Activated CD4-positive, alpha-beta T cell treated with anti-CD3 and anti-CD28 coated beads for 48 hours (primary cell): ENCODE measurements at places on chromosomes 1 and 21.

DNA sequence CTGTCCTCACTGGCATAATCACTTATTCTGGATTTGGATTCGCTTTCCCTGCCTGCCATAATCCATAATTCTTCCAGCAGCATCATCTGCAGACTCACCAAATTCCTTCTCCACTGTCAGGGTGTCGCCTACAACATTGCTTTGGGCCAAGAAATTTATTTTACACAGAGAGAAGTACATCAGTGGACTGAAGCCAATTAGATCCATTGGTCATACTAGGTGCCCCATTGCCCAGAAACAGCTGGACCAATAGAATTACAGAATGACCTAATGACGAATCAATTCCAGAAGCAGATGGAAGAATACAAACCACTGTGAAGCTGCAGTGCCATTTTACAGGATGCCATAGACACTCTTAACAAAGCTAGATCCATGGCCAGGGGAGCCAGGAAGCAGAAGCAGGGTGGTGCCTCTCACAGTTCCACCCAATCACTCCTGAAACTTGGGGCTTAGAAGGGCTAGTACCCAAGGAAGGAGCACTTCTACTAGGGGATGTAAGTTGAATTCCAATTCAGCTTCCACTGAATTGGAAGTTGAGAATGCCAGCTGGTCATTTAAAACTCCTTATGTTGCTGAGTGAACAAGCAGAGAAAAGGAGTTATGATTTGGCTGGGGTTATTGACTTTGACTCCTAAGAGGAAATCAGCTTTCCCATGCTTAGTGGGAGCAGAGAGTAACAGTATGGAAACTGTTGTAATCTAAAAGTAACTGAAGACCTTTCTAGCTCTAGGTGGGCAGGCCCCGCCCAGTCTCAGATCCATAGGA, 44.0 kb downstream of the EDN2 start:
- DNase-seq: no peak

DNA sequence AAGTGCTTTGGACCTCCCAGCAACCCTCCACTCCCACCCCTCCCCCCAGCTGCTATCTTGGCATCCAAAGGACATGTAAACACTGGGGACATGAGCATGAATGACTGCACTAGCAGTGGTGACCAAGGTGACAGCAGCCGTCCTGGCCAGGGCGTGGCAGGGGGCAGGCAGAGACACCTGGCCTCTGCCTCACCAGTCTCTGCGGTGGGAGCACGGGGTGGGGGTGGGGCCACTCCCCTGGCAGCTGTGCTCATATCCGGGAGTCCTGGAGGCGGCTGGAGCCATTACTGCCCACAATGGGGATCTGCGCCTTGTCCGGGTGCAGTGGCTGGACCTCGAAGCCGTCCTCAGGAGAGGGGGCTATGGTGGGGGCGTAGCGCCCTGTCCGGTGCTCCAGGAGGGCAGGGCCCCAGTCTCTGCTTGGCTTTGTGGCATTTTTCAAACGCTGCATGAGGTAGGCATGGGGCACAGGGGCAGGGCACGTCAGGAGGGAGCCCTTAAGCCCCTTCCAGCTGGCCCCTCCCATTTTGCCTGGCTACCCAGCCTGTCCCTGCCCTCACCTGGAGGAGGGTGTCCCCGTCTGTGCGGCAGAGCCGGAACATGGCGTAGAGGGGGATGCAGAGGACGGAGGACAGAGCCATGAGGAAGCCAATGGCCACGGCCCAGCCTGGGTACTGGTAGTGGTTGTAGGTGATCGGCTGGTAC, 6.0 kb downstream of the CCDC24 start:
- no peak for DNase-seq

DNA sequence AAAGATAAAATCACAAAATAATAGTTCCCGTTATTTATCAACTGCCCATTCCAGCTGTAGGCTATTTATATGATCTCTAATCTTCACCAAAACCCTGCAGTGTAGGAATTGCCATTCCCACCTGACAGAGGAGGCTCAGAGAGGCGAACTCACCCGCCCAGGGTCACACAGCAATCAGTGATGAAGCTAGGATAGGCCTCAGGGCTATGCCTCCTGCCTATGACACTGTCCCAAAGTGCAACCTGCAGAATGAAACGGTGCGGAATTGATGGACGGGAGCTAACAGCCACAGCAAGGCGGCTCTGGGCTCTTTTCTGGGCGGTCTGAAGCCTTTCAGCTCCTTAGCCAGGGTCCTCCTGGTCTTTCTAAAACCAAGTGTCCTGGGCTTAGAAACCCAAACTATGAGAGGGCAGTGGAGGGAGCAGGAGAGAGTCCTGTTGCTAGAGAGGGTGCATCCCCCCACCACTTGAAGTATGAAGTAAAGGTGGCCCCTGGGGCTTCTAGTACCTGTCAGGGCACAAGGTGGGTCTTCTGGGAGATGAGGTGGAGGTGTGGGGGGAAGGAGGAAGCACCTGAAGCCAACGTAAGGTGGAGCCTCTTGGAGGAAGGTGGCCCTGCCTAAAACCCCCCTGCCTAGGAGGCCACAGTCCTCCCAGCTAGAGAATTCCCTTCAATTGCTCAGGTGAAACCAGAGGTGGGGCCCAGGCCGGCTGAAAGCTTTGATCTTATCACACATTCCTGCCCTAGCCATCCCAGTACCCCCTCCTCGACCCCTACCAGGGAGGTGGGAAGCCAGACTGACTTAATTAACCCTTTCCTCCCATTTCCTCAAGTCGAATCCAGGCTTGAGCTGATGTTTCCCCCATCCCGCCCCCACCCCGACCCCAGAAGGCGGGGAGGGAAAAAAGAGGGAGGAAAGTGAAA, 14.8 kb downstream of the HSPG2 start:
- DNase-seq: no peak

- DNase-seq: no peak
Observed at GRCh38 chr1:67381154-67381553, 49.0 kb downstream of the SERBP1 start.

DNA sequence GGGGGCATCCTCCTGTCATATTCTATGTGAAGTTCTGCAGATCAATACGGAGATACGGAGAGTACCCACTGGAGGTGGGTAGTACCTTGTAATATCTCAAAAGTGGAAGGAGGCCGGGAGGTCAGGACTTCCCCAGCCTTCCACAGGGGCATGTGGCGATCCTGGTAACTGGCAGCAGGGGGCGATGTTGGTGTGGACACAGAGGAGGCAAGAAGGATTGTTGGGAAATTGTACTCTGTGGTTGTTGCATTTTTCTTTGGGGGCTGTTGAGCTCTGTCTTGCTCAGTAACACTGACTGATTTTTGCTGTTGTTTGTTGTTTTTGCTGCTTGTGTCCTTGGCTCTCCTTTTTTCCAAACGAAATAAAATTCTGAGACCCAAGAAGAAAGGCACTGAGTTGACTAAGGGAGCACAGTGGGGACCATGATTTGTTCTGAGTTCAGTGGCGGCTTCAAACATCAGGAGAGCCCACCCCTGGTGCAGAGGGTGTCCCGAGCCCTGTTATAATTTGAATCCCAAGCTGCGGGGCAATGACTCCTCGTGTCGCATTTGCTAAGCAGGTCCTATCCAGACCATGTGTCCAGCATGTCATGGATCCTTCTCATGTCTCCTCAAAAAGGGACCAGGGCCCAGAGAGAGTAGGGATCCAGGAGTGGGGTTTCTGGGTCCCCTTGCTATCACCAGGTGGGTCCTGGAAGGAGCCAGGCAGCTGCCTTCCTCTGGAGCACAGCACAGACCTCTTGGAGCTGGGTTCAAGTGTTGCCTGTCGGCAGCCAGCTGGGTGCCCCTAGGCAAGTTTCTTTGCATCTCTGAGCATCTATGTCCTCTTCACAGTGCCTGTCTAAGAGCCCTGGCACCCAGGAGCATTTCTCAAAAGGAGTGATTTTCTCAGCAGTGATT, 22.8 kb downstream of the LHX4 start:
- peak; percentile 87 for DNase-seq

- DNase-seq: no peak
Observed at GRCh38 chr1:113669988-113670387, 89.3 kb downstream of the PHTF1 start.

- no peak for DNase-seq
Observed at GRCh38 chr1:9992910-9993309, 4.1 kb upstream of the RBP7 start.

DNA sequence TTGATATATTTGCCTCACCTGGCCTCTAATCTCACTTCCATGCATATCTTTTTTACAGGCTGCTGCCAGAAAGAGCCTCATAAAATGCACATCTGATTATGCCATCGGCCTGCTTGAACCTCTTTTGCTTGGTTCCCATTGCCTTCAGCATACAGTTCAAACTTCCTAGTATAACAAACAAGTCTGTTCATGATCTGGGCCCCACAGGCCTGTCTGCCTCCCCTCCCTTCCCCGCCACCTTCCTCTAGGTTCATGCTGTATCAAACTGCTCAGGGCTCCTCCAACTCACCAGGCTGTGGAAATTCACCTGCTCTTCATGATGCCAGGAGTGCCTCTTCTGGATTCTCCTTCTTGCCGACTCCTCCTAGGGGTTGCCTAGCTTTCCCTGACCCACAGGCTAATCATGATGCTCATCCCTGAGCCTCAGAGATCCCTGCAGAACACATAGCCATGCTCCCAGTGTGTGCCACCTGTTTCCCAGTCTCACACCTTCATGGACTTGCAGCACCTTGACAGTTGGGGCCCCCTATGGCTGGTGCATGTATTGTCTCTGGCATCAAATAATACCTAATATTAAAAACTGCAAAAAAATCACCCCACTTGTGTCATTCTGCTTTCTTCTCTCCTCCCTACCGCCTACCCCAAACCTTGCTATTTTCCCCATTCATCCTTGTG, 33.7 kb upstream of the CD2 start:
- DNase-seq: no peak

DNA sequence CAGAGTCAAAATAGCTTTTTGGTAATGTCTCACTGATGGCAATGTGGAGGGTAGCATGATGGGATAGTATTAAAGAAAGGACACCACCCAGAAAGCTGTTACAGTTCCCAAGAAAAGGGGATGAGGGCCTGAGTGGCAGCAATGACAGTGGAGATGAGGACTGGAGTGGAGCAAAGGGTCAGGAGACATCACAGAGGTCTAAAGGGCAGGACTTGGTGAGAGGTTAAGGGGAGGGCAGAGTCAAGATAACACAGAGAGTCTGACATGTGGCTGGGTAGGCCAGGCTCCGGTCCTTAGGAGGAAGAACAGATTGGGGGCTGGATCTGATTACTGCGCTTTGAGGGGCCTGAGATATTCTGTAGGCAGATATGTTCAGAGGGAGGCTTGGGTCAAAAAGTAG, 19.3 kb downstream of the ELF3 start:
- no peak for DNase-seq

DNA sequence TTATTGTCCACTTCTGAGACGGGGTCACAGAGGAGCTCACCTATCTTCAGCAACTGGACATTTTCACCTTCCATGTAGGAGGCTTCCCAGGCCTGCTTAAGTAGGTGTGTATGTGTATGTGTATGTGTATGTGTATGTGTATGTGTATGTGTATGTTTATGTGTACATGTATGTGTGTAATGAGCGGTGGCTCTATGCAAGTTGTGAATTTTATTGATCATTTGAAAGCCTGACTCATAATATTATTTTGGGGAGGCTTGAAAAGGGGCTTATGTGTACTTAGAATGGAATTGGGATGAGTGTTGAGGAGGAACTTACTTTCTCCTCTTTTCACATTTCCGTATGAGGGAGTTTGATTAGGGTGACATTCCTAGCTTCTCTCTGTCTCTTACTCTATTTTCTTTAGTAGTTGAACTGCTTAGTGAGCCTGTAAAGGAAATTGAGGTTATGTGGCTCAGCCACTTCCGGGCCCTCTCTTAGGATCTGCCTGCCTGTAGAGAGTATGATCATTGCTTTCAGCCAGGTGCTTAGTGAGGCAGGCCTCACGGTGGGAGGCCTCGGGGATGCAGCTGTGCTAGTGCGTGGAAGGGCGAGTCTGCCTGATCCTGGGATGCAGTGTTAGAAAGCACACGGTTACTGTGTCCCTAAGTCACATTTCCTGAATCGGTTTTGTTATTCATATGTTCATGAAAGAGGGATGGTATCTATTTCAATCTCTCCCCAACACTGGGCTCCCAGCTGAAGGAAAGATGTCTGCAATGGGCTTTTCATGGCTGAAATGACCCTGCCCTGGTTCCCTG, 61.0 kb downstream of the IER5 start:
- DNase-seq: peak; percentile 74

DNA sequence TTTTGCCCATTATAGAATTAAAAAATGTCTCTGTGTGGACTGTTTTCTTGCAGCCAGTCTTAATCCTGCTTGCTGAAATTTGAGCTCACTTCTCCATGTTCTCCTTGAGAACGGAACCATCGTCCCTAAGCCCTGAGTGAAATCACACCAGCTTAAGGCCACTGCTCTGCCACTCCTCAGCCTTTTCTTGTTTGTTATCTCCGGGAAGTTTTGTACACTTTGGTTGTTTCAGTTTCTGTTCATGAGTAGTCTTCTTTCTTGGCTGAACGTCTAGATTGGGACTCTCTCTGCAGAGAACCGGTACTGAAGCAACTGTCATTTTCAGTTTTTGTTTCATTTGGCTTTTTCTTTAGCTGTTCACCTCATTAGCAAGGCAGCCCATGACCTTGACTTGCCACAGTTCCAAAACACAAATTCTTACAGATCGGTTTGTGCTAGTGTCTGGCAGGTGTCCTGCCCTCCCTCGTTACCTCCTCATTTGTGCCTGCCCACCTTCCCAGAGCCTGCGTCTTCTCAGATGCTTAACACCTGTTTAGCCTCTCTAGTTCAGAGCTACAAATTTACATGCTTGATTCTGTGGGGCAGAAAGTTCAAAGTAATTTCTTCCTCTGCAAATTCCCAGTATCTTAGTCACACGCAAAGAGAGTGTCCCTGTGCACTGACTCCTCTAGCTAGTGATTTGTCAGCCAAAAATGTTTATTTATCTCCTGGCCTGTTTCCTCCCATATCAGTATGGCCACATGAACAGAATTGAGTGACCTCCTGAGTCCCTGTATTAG, 12.4 kb downstream of the PSEN2 start:
- peak; percentile 32 for DNase-seq

DNA sequence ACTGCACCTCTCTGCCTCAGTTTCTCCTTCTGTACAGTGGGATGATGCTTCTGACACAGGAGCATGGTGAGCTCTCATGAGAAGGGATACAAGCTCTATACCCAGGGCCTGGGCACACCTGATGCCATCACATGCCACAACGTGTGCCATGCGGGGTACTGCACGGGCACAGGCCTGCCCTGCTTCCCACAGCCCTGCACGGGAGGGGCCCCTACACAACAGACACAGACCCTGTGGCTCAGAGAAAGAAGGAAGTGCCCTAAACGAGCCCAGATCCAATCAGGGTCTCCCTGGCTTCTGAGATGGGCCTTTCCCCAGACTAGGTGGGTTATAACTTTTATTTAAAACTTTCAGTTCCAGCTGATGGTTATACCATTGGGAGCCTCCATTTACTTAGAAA, 24.6 kb downstream of the C2CD2 start:
- no peak for DNase-seq

DNA sequence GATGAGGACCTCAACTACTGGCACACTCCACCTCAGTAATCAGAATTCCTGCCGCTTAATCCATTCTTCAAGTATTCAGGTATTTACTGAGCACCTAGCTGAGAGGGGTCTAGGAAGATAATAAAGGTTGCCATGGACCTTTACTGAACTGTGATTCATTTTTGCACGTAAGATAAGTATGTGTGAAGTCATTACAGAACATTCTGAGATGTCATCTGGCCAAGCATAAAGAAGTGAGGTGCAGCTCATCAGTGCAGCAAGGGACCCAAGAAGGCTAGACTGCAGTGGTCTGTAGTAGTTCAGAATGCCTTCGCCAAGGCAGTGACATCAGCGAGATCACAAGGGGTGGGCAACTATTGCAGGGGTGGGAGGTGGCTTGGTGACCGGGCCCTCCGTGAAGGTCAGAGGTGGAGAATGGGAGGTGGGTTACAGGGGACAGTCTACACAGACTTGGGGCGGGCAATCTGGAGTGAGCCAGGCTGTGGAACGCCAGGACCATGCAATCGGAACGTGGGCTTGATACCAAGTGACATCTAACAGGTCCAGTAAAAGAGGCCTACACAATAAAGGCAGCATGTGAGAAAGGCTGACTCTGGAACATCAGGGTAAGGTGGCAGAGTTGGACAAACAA, 107.4 kb downstream of the SLC45A1 start:
- no peak for DNase-seq
